ENCODE measurements at places on chromosomes 4 and X.

DNA sequence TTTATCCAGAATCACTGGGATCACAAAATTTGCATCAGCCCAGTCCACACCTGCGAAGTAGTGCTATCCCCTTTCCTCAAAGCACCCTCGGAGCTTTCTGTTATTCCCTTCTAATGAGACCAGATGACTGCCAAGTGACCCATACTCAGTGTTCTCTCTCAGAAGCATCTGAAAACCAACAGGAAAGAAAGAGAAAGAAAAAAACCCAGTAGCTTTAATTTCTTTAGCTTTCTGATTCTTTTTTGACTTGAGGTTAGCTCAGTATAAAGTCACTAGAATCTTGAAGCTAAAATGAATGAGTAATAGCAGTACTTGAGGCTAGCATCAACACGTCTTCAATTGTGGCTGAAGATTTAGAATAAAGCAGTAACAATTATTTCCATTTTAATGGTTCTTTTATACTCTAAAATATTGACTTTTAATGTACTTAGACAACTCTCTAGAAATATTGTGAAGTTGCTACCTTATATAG is 124.4 kb downstream of the ANK2 start:
- H3K27me3 ChIP-seq: no peaks in the 10 kb centered on the region
- no peak overlapping the region for H3K27ac ChIP-seq
- DNase-seq: no peak
- no peak overlapping the region for H3K4me3 ChIP-seq
- no peaks in the 10 kb centered on the region for H3K36me3 ChIP-seq

- no peak overlapping the region for H3K4me3 ChIP-seq
- H3K27ac ChIP-seq: no peak overlapping the region
- H3K36me3 ChIP-seq: no peaks in the 10 kb centered on the region
- DNase-seq: no peak
- H3K4me1 ChIP-seq: no peaks in the 10 kb centered on the region
These were observed 133.3 kb upstream of the RAI2 start for GRCh38 chrX:17994429-17994828.

- no peaks in the 10 kb centered on the region for H3K36me3 ChIP-seq
- H3K4me1 ChIP-seq: no peaks in the 10 kb centered on the region
- H3K4me3 ChIP-seq: no peak overlapping the region
- H3K27ac ChIP-seq: no peak overlapping the region
These were observed 1757.3 kb downstream of the PCDH7 start for GRCh38 chr4:32477518-32477917.

- no peaks in the 10 kb centered on the region for H3K27me3 ChIP-seq
- no peak overlapping the region for H3K4me3 ChIP-seq
- no peak for DNase-seq
- H3K27ac ChIP-seq: no peak overlapping the region
- H3K4me1 ChIP-seq: no peaks in the 10 kb centered on the region
These were observed 207.3 kb downstream of the GABRB1 start for GRCh38 chr4:47238667-47239066.

- peak; percentile 48 for DNase-seq
- no peaks in the 10 kb centered on the region for H3K4me1 ChIP-seq
- no peak overlapping the region for H3K27ac ChIP-seq
- no peaks in the 10 kb centered on the region for H3K36me3 ChIP-seq
- H3K27me3 ChIP-seq: no peaks in the 10 kb centered on the region
These were observed 6.8 kb upstream of the TCEANC start for GRCh38 chrX:13646154-13646549.

DNA sequence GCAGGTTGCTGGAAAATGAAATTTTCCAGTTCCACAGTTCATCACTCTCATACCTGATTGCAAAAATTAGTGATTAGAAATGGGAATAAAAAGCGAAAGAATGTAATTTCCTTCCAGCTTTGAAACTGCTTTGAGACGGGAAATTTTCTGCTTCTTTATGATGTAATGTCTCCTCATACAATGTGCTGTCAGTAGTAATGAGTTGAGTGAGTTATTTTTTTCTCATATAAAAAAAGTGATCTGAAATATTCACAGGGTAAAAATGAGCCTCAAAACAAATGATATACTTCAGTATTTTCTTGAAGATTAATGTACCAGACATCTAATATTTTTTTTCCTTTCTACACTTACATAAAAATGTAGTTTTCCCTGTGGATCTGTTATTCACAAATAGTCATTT is 179.1 kb upstream of the FAT4 start:
- no peaks in the 10 kb centered on the region for H3K36me3 ChIP-seq
- DNase-seq: no peak
- H3K27me3 ChIP-seq: no peaks in the 10 kb centered on the region
- no peak overlapping the region for H3K4me3 ChIP-seq
- H3K27ac ChIP-seq: no peak overlapping the region
- H3K4me1 ChIP-seq: no peaks in the 10 kb centered on the region

DNA sequence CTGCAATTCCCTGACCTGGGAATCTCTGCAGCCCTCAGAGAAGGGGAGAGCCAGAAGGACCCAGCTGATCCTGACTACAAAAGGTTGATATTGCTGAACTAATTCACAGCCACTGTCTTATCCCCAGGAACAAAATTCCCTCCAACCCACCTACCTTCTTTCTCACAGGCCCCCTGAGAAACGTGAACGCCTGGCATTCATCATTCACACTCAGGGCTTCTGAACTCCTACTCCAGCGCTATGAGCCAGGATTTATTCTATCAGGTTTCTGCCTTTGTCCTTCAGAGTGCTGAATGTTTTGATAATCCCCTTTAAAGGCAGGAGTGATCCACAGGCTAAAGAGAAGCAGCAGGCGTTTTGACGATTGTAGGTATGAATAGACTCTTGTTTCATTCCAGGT is 76.5 kb downstream of the KCNIP4 start:
- no peak for DNase-seq
- H3K4me1 ChIP-seq: no peaks in the 10 kb centered on the region
- H3K27me3 ChIP-seq: no peaks in the 10 kb centered on the region
- H3K4me3 ChIP-seq: no peak overlapping the region
- no peaks in the 10 kb centered on the region for H3K36me3 ChIP-seq

- H3K4me3 ChIP-seq: no peak overlapping the region
- no peaks in the 10 kb centered on the region for H3K27me3 ChIP-seq
- H3K27ac ChIP-seq: no peak overlapping the region
- DNase-seq: peak; percentile 20
These were observed 101.9 kb downstream of the MAML3 start for GRCh38 chr4:140052050-140052449.

- no peaks in the 10 kb centered on the region for H3K36me3 ChIP-seq
- no peak overlapping the region for H3K27ac ChIP-seq
- no peaks in the 10 kb centered on the region for H3K4me1 ChIP-seq
These were observed 184.5 kb downstream of the CLCN4 start for GRCh38 chrX:10341309-10341708.

- no peak overlapping the region for H3K4me3 ChIP-seq
- no peak overlapping the region for H3K27ac ChIP-seq
- peaks cover 6% of the 10 kb centered on the region for H3K36me3 ChIP-seq
These were observed 12.3 kb downstream of the ABCD1 start for GRCh38 chrX:153736871-153737441.

DNA sequence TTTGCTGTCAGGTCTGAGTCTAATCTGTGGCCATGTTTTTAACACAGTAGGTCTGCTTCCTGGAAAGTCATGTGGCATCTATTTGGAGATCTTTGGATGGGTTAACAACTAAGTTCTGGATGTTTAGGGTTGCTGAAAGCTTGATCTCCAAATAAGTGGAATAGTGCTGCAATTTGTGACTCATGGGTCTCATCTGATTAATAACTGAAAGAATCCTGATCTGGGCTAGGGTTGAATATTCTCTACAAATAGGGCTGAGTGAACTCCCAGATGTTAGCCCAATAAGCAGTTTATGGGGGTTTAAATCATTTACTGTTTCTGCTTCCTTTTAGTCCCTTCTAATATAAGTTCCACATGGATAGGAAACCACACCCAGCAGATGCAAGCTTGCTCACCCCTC is 23.1 kb downstream of the CT47C1 start:
- no peaks in the 10 kb centered on the region for H3K27me3 ChIP-seq
- no peak overlapping the region for H3K4me3 ChIP-seq
- H3K27ac ChIP-seq: no peak overlapping the region
- no peak for DNase-seq

- no peak for DNase-seq
- no peaks in the 10 kb centered on the region for H3K27me3 ChIP-seq
- H3K4me3 ChIP-seq: no peak overlapping the region
- H3K27ac ChIP-seq: no peak overlapping the region
These were observed 14.1 kb downstream of the COX18 start for GRCh38 chr4:73055241-73055897.

DNA sequence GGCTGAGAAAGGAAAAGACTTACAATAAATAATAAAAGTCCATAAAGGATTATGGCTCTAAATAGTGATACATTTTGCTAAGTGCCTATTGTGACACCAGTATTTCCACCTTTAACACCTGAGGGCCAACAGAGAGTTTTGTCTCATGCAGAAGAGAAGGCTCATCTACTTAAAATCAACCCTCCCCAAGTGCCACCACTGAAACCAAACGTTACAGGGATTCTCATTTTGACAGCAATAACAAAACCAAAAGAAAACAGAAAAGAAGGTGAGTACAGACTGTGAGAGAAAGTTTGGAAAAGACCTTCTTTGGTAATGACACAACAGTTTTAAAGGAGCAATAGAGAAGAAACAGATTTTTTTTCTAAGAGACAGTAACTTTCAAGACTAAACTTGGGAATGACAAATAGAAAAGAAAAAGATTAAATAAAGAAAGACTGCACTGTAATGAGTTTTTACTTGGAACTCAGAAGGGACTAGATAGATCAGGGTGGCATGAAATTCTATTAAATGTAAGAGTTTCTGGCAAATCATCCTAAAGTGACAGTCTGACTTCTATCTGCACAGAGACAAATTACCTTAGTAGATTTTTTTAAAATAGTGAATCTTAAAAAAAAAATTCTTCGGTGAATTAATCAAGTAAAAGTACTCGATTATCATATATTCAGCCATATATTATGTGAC is 109.7 kb downstream of the ZNF827 start:
- H3K36me3 ChIP-seq: no peaks in the 10 kb centered on the region
- no peak overlapping the region for H3K27ac ChIP-seq
- no peaks in the 10 kb centered on the region for H3K27me3 ChIP-seq
- no peak overlapping the region for H3K4me3 ChIP-seq

- H3K4me1 ChIP-seq: no peaks in the 10 kb centered on the region
- no peaks in the 10 kb centered on the region for H3K27me3 ChIP-seq
These were observed 108.2 kb upstream of the PACRGL start for GRCh38 chr4:20592013-20592412.

DNA sequence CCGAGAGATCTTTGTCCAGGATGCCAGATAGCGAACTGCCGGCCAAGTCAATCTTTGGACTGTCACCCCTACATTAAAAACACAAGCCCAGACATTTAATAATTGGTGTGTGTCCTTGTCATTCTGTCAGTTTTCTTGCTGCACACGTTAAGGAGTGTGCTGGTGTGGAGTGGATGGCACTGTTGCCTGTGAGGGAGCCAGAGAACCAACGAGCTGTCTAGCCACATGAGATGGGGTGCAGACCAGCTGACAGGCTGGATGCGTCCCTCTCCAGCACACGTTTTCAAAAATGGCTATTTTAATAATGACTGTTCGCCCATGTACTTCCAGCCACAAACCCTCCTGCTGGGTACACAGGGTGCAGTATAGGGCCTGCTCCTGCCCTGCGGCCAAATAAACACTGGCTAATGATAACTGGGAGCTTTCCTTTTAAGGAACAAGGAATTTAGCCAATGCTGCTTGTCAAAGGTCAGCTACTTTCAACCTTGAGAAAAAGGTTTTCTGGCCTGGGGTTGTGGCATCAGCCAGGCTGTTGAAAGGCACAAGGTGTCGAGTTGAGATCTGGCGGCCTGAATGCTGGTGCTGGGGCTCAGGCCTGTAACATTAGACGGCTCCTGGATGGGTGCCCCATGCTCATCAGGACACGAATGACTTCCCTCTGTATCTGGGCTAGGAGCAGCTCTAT is 54.0 kb upstream of the MAP3K15 start:
- no peaks in the 10 kb centered on the region for H3K27me3 ChIP-seq
- H3K4me1 ChIP-seq: peaks cover 10% of the 10 kb centered on the region

DNA sequence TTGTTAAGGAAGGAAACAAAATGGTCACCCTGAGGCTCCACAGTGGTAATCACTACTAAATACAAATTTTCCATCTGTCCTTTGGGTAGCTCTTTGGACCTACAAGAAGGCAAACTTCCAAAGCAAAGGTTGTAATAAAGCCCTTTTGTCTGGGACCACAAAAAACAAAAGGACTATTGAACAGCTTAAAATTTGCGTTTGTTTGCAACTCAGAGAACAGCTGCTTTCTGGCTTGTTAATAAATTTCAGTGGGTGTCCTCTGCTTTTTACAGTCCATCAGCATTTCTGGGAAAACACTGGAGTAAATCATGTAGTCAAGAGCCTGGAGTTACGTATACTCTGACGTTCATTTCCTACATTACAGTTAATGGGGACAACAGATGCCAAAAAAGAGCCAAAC is 439.7 kb upstream of the DIAPH2 start:
- H3K27me3 ChIP-seq: no peaks in the 10 kb centered on the region
- H3K27ac ChIP-seq: no peak overlapping the region
- no peak overlapping the region for H3K4me3 ChIP-seq

DNA sequence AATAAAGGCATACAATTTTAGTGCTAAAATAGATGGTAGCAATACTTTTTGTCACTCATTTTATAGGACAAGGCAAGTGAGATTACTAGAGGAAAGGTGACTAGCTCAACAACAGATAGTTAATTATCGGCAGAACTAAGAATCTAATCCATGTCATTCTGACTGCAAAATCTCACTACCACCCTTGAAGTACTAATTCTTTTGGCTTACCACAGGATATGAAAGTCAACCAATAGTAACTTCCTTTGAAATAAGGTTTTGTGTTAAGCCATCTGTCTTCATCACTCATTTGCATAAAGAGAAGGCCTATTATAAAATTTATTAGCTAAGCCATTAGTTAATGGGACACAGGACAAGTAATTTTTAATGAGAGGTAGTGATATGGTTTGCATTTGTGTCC is 25.3 kb upstream of the ZMAT1 start:
- DNase-seq: no peak
- H3K27me3 ChIP-seq: no peaks in the 10 kb centered on the region
- H3K4me1 ChIP-seq: no peaks in the 10 kb centered on the region
- H3K36me3 ChIP-seq: no peaks in the 10 kb centered on the region
- no peak overlapping the region for H3K4me3 ChIP-seq
- no peak overlapping the region for H3K27ac ChIP-seq

- no peaks in the 10 kb centered on the region for H3K27me3 ChIP-seq
- no peak overlapping the region for H3K4me3 ChIP-seq
- H3K4me1 ChIP-seq: no peaks in the 10 kb centered on the region
These were observed 32.4 kb downstream of the PRDX4 start for GRCh38 chrX:23699636-23700194.

GRCh38 chrX:21176921-21177571 is 197.2 kb upstream of the CNKSR2 start:
- DNase-seq: no peak
- no peak overlapping the region for H3K27ac ChIP-seq
- no peaks in the 10 kb centered on the region for H3K36me3 ChIP-seq
- H3K4me1 ChIP-seq: no peaks in the 10 kb centered on the region
- H3K4me3 ChIP-seq: no peak overlapping the region
- no peaks in the 10 kb centered on the region for H3K27me3 ChIP-seq

All from T-cell (primary cell).